Spleen (tissue), 13 donors: ENCODE measurements at places on chromosomes 7 and 10. TPM values are rescaled to one million over a fixed set of nuclear protein-coding genes. Genes with fewer than 3 reads are reported as not detected.

Gene CNNM2
- polyA plus RNA-seq, result 0.65 TPM

Gene SDK1
- polyA plus RNA-seq, result 4.5 TPM

Gene PPP1R9A
- polyA plus RNA-seq, result 1.3 TPM

Gene PLEKHS1
- 0.03 TPM for polyA plus RNA-seq

- no peak for DNase-seq
- peaks cover 5% of the 10 kb centered on the region for H3K27me3 ChIP-seq
- no peaks in the 10 kb centered on the region for H3K4me1 ChIP-seq
- H3K36me3 ChIP-seq, result no peaks in the 10 kb centered on the region
- H3K27ac ChIP-seq, result no peak overlapping the region
- H3K4me3 ChIP-seq, result no peak overlapping the region
Measured at GRCh38 chr10:121240556-121240955, 357.7 kb downstream of the FGFR2 start.

DNA sequence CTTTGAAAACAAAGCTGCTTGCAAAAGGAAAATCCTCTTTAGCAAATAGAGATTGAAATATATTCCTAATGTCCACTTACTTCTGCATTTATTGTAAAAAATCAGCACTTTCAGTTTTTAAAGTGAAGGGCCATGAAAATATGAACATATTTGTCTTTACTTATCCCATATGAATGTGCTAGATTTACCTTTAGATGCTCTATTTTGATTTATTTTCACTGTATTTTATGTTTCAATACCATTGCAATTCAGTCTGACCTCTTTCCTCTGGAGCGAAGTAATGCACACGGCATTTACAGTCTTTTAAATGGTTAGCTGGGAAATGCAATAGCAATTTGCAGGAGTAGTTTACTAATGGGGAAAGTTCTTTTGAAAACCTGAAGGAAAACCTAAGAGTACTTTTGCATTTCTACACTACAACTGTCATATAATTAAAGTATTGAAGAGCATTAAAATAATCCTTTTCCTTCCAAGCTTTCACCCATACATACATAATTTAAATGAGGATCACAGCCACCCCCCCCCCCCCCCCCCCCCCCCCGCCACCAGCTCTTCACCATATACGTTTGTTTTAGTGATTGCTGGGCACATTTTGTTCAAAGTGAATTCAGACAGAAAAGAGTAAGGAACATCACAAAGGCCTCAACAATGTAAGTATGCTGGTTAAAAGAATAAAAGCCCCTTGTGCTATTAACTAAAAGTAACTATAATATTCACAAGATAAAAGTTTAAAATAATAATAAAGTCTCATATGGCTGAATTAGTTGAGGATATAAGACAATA, 3.5 kb downstream of the SKIDA1 start:
- H3K4me3 ChIP-seq, result no peak overlapping the region
- H3K4me1 ChIP-seq, result peaks cover 68% of the 10 kb centered on the region
- no peaks in the 10 kb centered on the region for H3K36me3 ChIP-seq
- H3K27ac ChIP-seq, result no peak overlapping the region
- no peak for DNase-seq
- peaks cover 78% of the 10 kb centered on the region for H3K27me3 ChIP-seq

DNA sequence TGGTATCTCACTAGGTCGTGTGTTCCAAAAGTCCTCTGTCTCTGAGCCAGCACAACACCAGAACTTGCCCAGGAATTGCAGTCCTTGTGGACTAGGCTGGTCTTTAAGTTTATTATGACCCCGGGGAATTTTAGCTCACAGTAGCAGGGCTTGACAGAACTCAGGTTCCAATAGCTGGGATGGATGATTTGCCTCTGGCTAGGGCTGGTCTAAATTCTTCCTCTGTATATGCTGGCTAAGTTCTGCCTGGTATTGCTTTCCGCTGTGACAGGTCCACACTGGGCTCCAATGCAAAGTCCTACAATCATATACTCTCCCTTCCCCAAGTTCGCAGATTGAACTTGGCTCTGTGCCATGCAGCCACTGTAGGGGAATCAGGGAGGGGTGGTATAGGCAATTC, 52.5 kb downstream of the FAS start:
- no peaks in the 10 kb centered on the region for H3K27me3 ChIP-seq
- DNase-seq, result no peak
- H3K4me1 ChIP-seq, result no peaks in the 10 kb centered on the region
- H3K4me3 ChIP-seq, result no peak overlapping the region
- no peaks in the 10 kb centered on the region for H3K36me3 ChIP-seq
- no peak overlapping the region for H3K27ac ChIP-seq

GRCh38 chr7:81652225-81652624, 117.6 kb downstream of the HGF start:
- H3K27me3 ChIP-seq, result no peaks in the 10 kb centered on the region
- H3K36me3 ChIP-seq, result no peaks in the 10 kb centered on the region
- H3K4me3 ChIP-seq, result no peak overlapping the region
- no peak overlapping the region for H3K27ac ChIP-seq

- DNase-seq, result no peak
- H3K36me3 ChIP-seq, result no peaks in the 10 kb centered on the region
- no peak overlapping the region for H3K27ac ChIP-seq
- peaks cover 4% of the 10 kb centered on the region for H3K4me1 ChIP-seq
- H3K27me3 ChIP-seq, result no peaks in the 10 kb centered on the region
Measured at GRCh38 chr10:29648983-29649268, 14.2 kb upstream of the SVIL start.
